ENCODE measurements at places on chromosomes 13 and 19.

- no peak for DNase-seq
These were observed 8.4 kb upstream of the CYP2B6 start for GRCh38 chr19:40982594-40983101.

DNA sequence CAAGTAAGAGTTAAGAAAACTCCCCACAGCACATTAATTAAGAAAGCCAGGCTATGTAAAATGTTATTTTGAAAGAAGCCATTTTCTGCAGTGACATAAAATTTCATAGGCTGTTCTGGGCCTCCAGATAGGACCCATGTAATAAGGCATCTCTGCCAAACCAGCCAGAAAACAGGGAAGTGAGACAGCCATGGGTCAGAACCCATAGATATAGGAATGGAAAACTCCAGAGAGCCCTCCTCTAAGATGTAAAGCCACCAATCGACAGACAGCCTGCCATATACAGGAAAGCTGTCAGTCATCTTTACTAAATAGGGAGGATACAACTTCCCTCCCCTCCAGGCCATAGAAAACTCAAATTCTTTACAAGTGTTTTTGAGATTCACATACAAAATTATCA is 493.3 kb downstream of the COG6 start:
- no peak for DNase-seq

GRCh38 chr13:90455823-90456222 is 891.7 kb upstream of the MIR17HG start:
- no peak for DNase-seq

DNA sequence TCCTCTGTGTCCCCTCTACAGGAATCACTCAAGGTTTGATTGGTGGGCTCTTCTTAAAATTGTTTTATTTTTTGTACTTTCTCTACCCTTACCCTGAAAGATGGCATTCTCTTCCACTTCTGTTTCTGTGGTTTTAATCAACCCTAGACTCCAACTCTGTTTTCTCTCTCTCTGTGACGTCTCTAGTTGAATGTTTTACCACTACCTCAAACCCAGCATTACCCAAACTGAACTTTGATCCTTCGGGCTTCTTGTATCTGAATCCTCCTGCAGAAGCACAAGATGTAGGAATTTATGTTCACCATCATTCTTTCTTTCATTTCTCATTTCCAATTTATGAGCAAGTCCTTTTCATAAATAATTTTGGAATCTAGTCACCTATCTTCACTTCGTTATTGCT is 39.9 kb downstream of the PCCA start:
- DNase-seq, result no peak

DNA sequence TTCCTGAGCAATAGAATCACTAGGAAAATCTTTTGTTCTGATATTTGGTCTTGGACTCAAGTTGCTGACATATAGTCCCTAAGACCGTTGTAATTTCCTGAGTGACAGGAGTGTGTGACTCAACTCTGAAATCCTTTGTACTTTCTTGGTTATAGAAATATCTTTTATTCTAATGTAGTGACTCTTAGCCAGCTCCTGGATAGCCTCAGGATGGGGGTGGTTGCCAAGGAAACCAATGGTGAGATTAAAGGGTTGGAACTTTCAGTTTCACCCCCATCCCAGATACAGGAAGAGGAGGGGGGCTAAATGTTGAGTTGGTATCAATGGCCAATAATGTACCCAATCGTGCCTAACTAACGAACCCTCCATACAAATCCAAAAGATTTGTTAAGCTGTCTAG is 41.8 kb downstream of the MBD3L2B start:
- peak; percentile 39 for DNase-seq

DNA sequence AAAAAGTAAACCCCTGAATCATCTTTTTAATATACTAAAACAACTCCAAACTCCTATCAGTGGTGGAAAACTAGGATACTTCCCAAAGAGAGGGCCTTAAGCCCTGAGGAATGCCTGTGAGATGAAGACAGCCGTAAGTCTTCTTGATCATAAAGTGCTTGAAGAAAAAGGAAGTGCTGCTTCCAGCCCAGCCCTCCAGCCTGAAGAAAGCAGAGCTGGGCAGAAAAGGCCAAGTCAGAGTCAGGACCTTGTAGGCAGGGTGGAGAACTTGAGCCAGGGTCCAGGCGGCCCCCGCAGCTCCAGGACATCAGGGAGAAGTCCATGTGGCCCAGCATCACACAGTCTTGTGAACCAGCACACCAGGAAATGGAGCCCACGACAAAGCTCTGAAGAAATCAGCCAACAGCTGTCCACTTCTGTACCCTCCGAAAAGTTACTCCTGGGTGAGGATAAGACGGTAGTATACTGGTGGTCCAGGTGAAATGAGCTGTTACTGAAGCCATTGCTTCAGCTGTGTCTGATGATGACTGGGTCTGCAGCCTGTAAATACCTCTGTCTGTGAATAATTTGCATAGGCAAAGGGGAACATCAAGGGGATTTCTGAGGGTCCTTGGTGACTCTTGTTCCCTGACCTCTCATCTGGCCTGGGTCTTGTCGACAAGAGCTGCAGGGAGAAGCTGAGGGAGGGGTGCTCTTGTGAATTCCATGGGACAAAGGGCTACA is 18.7 kb upstream of the CRYL1 start:
- no peak for DNase-seq

GRCh38 chr19:39297931-39298634 is 1.9 kb downstream of the IFNL1 start:
- DNase-seq, result peak; percentile 74

Measured in activated CD4-positive, alpha-beta T cell treated with anti-CD3 and anti-CD28 coated beads, Interleukin-2, Interleukin-4, amounts not matched to agents 100 ng/mL and 50 ng/mL, durations not matched to agents 16 hours and 8 hours (primary cell).